ENCODE measurements at places on chromosomes 3 and 15.

- no peak for DNase-seq
Measured at GRCh38 chr3:42872718-42873117, 3.0 kb downstream of the CYP8B1 start.

GRCh38 chr3:72659596-72659995 is 188.6 kb downstream of the SHQ1 start:
- no peak for DNase-seq

DNA sequence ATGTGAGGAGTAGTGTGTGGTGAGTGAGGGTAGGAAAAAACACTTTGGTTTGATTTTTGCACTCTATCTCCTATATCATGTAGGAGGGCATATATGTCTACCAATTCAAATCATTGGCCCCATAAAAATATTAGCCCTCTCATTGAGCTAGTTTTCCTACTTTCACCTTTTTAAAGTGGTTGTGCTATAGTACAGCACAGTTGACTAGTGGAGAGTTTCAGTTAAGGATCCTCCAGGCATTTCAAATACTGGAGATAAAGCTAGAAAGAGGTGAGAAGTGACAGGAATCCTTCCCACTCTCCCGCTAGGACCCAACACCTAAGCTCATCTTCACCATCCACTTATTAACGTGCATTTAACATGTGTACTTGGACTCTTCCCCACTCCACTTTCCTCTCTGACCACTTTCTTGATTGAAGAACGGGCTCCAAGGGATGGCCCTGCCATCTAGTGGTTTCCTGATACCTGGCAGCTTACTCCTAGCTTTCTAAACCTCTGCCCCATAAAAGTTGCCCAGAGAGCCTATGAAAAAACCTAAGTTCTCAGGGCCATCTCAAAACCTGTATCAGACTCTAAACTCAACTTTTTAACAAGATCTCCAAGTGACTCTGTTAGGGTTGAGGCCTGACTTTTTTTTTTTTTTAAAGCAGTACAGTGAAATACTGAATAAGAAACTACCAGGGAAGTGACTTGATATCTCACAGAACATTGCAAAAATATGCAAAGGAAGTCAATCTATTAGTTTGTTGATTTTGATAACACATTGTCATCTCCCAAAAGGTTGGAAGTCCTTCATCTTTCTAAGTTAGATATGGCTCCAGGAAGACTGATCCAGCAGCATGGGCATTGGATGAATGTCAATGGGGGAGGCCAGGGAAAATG is 17.9 kb downstream of the IL12A start:
- DNase-seq: no peak

DNA sequence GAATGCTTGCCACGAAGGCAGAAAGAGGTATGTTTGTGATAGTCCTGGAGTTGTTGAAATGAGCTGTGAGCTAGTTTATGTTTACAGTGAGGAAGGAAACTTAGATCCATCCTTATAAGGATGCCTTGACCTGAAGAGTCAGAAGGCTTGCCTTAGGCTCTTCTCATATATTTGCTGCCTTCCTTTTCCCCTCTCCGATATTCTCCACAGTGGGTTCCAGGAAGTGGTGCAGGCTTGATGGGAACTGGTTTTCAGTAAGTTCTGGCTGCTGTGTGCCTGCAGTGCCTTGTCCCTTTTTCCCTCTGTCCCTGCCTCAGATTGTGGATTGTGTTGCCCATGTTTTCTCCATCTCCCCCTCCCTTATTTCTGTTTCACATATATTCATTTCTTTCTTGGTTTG is 287.3 kb upstream of the UBE2E1 start:
- no peak for DNase-seq

DNA sequence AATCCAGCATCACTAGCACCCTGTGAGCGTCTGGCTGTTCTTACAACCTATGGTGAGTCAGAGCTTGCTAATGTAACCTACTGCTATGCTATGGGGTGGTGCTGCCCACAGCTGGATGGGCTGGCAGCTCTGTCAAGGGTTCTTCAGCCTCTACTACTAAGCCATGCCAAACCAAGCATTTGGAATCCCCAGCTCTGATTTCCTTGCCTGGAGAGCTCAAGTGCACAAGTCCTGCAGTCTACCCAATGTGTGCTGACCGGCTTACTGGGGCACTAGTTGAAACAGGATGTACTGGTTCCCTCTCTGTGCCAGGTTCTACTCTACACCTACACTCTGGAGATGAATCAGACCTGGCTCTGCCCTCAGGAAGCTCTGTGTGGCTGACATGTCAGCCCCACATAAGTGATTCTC is 4.2 kb downstream of the TEX264 start:
- DNase-seq: no peak

DNA sequence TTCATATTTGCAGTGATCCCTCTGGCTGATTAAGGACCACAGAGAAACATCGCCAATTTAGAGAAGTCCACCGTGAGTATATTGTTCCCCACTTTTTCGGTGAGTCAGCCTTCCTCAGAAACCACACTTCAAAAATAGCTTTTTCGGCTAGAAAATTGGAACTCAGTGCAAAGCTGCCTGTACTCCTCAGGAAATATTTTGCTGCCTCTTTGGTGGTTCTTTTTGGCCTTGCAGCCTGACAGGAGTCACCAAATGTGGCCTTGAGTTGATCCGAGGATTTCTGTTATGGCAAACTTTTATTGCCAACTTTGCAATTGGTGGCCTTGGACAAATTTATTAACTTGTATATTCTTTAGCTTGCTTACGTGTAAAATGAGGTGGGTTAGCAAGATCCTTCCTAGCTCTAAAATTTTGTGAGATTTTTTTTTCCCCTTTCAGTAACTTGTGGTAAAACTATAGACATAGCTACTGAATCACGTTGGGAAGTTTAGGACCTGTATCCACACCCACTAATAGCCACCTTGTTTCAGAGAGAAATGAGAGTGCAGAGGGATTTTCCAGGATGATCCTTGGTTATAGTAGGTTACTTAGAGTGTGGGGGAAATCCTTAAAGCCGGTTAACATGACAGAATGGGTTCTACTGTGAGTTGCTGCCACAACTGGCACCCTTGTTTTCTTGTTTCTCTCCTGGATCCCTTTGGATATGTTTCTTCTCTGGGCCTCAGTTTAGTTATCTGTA is 9.9 kb downstream of the ARL6IP5 start:
- DNase-seq: no peak

- no peak for DNase-seq
Measured at GRCh38 chr3:183252973-183253527, at the start of gene B3GNT5. Gene B3GNT5, plus strand, starts transcription at chr3:183253253. Its CDS starts 16,546 bp downstream, at chr3:183269799.

- no peak for DNase-seq
Measured at GRCh38 chr15:41799488-41799805, 25.2 kb downstream of the MAPKBP1 start.

GRCh38 chr3:13878281-13879101 is 1.4 kb downstream of the WNT7A start:
- no peak for DNase-seq

- DNase-seq: no peak
Measured at GRCh38 chr3:2950159-2950558, 160.0 kb downstream of the IL5RA start.

- DNase-seq: no peak
Measured at GRCh38 chr15:81275711-81276392, 48.1 kb downstream of the STARD5 start.

- DNase-seq: peak; percentile 16
Measured at GRCh38 chr15:56491110-56491722, 26.3 kb upstream of the MNS1 start.

DNA sequence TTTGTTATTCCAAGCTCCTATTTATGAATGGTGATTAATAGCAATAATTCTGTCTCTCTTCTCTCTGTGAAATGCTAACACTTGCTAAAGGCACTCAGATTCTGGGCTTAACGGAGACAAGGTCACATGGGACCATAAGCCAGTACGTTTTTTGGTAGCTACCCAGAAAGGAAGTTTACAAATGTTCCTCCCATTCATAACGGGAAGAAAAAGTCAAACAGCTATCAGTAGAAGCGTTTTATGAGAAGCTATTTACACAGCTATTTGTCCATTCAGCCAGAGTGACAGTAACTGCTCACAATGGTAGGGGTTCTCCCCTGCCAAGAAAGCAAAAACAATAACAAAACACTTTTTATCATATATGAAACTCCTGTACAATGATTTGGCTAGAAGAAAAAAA is 51.5 kb downstream of the ZMAT3 start:
- no peak for DNase-seq

GRCh38 chr15:81133782-81134461 is at the start of gene CFAP161:
Gene CFAP161, plus strand, starts transcription at chr15:81134270. Its CDS starts 60 bp downstream, at chr15:81134330.
- DNase-seq: no peak

GRCh38 chr3:168497741-168498140 is 402.0 kb upstream of the GOLIM4 start:
- no peak for DNase-seq

DNA sequence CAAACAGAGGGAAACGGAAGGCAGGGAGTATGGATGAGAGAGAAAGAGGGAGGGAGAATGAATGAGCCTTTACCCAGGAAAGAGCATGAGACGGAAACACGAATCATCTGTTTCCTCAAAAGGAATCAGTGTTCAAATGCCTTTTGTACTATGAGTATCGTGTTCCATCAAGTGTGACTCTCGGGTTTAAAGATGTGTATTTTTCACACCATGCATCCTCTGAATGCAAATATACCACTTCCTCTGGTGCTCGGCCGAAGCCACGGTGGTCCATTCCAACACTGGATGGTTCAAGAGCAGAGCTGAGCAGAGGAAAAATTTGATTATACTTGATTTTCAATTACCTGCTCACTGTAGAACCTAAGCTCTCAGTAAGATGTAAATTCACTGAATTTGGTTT is 505.1 kb downstream of the MECOM start:
- DNase-seq: no peak

- DNase-seq: no peak
Measured at GRCh38 chr3:119161240-119161639, 12.2 kb upstream of the UPK1B start.

DNA sequence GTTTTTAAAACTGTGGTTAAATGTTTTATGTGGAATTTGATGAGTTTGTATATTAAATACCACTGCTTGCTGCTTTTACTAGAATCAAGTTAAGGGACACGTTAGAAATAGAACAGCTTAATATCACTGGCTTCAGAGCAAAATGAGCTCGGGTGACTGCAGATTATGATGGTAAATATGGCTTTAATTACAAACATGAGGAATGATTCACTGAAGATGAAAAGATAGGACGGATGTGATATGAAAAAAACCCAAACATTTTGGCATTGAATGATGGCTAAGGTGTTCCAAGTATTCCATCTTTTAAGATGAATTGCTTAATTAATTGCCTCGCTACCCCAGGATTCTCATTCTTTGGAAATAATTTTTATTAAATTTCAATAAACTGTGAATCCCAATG is 33.7 kb downstream of the SLC24A1 start:
- no peak for DNase-seq

DNA sequence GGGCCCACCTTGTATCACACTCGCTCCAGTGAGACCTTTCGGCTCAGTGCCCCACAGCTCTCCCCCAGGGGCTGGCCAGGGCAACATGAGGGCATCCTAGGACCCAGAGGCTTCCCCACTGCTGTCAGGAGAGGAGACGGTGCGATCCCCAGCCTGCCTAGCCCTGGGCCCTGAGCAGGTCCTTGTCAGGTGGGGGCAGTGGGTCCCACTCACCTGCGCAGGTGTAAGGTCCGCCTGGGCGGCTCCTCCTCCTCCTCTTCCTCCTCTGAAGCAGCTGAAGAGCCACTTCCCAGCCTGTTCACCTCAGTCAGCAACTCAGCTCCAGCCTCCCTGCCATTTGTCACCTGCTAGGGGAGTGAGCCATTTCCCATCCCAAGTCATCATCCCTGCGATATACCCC is 9.6 kb downstream of the KIF7 start:
- DNase-seq: no peak

GRCh38 chr3:5126586-5126985 is 4.5 kb downstream of the ARL8B start:
- DNase-seq: no peak

- DNase-seq: no peak
Measured at GRCh38 chr3:42118762-42119361, 27.7 kb downstream of the TRAK1 start.

DNA sequence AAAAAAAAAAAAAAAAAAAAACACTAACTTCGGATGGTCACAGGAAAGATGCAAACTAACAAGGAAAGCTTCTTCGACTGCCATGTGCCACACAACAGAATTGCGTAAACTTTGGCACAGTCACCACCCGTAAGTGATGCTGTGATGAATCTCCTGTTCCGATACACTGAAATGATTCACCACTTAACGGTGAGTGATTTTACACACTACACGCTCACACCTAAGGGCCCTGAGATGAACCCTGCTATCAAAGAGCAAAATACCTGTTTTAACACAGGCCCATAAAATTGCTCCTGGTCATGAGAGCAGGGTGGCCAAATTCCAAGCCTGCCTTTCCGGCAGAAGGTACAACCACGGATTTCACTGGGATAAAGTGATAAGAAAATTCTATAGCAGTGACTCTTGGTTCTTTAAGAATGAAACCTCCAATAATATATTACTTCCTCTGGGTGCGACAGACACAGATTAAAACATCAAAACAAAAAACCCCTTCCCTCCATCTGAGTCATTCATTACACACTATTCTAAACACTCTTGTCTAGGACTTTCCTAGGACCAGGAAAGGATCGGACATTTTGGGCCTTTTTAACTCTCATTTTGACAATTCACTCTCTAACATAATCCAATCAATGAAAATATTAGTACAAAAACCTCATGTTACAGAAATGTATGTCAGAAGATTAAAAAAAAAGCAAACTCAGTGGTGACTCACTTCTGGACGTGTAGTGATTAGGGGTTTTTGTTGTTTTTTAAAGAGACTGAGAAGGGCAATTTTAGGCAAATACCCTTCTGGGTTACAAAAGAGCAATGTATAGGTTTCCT is 28.3 kb downstream of the LRIG1 start:
- DNase-seq: no peak

DNA sequence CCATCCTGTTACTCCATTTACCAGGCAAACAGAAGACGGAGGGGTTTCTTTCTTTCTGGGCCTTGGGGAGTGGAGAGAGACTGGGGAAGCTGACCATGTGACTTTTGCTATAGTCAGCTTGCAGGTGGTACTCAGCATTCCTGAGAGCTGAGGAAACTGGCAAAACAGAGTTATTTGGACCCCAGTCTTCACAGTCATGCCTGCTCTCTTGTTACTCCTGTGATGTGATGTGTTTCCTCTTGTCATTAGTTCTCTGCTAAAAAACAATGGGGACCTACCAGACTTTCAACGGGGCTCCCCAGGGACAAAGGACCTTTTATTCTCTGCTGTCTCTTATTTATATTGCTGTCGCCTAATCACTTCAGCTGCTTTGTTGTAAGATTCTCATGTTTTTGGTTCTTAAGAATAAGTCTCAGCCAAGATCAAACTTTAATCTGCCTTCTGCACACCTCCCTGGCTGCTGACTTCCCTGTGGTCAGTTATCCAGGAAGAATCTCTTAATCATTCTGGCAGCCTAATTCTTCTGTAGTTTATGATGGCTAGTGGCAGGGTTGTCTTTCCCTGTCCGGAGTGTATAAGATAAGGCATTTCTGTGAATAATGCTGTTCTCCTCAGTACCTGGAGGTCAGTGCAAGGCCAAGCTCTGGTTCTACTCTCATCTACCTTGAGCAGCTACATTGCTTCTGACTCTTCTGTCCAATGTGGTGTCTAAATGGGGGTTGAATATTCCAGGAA is 8.8 kb downstream of the STARD9 start:
- DNase-seq: no peak

GRCh38 chr3:12875857-12876836 is 34.8 kb upstream of the RPL32 start:
- no peak for DNase-seq

Data from stimulated activated CD8-positive, alpha-beta memory T cell treated with anti-CD3 and anti-CD28 coated beads, Interleukin-2, amount 100 ng/mL, for 1 hour (primary cell).